ENCODE measurements at places on chromosomes 12 and 14. TPM values are rescaled to one million over a fixed set of nuclear protein-coding genes. Genes with fewer than 3 reads are reported as not detected.

DNA sequence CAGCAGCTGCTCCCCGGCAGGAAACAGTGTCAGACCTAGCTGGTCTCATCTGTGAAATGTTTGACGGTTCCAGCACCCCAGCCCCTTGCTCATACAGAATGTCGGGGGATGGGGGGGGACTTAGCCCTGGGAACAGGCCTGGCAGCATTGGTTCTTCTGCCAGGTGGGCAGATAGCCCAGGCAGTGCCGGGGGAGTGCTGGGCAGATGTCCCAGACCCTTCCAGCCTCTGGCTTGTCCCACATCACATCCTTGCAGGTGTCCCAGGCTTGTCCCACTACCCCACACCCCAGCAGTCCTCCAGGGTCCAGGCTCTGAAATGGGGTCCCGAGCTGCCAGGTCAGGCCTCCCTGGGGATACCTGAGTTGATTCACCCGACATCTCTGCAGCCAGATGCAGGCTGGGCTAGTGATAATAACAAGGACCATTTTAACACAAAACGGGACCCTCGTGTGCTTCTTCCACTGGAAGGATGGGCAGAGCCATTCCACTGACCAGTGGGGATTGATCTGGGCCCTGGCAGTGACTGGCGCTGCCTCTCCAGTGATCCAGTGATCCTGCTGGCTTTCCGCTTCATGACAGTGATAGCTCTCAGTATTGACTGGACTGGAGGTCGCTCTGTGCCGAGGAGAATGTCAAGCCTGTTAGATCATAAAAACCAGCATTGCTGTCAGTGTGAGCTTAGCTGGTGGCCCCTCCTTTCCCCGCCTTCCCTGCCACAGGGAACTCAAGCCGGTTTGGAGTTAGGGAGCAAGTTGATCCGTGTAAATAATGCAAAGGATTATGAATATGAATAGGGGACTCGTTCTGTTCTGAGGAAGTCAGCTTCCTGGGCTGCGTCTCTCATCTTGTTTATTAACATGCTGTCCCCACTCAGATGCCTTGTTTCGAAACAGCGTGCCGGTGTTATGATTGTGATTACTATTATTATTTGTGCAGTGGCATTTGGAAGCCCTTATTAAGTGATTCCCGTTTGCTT is 180.6 kb downstream of the AACS start:
- DNase-seq = peak; percentile 17

- DNase-seq = no peak
Measured at GRCh38 chr12:60263836-60264493, 668.1 kb downstream of the SLC16A7 start.

- DNase-seq = no peak
Measured at GRCh38 chr12:121751749-121752351, 39.3 kb downstream of the TMEM120B start.

DNA sequence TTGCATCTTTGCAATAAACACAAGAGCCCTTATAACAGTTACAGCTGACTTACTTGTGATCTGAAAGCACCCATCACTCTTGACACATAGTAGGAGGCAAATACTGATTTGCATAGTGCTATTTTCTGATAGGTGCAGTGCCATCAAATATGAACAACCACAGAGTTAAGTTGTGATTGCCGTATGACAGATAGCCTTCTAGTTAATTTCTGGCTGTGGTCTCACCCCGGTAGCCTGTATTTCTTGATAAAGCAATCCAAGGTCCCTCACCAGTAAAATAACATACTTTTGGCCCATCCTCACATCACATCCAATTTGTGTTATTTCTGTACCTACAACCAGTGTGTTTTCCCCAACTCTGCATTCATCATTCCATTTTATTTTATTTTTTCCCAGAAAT is 23.3 kb upstream of the STYK1 start:
- DNase-seq = no peak

- DNase-seq = no peak
Measured at GRCh38 chr12:104667139-104667538, 210.4 kb downstream of the CHST11 start.

DNA sequence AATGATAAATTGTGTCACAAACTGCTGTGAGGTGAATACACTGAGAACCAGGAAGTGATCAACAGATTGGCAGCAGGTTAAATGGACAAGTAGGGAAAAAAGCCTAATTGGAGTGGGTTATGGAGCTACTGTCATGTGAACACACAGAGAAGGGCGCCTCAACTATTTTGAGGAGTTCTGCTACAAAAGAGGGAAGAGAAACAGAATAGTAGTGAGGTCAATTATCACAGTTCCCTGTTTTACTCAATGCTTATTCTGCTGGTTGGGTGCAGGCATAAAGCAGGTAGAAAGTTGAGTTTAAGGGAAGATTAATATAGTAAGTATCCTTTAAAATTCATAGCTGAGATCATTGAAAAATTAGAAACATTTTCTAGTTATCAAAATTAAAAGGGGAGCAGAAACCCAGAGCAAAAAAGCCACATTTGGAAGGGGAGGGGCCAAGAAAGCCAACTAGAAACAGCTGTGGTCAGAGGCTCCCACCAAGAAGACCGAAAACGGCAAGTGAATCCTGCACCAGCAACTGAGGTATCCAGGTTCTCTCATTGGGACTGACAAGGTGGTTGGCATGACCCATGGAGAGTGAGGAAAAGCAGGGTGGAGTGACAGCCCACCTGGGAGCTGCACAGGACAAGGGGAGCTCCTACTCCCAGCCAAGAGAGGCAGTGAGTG is 105.7 kb downstream of the ZC3H14 start:
- DNase-seq = peak; percentile 4

GRCh38 chr14:21185491-21185890 is 29.6 kb upstream of the OR5AU1 start:
- no peak for DNase-seq

- DNase-seq = peak; percentile 33
Measured at GRCh38 chr12:122841544-122842321, 6.5 kb downstream of the HIP1R start.

- DNase-seq = no peak
Measured at GRCh38 chr14:100864206-100864605, 38.3 kb downstream of the MEG3 start.

- no peak for DNase-seq
Measured at GRCh38 chr12:101097829-101098580, 112.0 kb downstream of the SLC5A8 start.

GRCh38 chr14:53955671-53956426 is 776 bp downstream of the BMP4 start:
- DNase-seq = no peak

GRCh38 chr12:91432089-91432488 is 249.5 kb upstream of the DCN start:
- no peak for DNase-seq

DNA sequence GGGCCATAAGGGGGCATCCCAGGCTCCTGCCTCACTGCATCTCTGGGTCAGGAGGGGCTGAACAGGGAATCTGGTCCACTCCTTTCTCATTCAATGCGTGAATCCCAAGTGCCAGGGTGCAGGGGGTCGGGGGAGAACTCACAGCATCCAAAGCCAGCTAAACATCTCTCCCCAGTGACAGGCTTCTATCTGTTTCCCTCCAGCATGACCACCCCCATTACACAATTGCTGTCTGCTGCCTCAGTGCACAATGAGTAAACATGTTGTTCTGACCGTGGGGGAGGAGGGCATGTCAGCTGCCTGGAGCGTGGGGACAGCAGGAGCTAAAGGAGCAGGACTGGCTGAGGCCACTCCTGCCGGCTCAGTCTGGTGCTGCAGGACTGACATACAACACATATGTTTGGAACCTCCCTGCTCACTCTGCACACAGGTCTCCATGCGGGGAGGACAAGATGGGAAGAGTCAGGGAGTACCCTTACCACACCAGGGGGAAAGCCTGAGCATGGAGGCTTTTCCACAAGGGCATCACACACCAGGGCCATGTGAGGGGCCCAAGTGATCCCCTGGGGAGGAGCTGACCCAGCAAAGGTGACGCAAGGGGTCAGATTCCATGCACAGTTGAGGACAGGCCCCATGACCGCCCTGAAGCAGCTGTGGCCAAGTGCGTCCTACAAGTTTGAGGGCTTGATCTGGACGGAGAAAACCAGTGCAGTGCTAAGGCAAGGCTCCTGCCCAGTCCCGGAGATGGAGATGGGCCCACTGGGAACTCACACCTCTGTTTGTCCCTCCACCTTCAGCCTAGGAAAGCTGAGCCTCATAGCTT is 1.4 kb downstream of the TNS2 start:
- peak; percentile 59 for DNase-seq

DNA sequence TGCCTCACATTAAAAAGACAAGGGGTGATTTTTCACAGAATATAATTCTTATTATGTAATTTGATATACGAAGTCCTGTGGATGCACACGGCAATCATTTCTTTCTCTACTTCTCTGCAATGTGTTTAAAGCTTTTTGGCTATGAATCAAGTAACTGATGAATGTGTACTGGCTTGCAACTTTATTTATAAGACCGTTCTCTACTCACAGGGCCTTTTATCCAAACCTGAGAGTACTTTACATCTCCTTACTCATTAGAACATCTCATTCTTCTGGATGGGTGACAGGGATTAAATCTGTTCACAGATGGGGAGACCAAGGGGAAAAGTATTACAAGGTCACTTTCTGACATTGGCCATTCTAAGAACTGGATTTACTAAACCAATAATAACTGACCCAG is 215.8 kb upstream of the DIO2 start:
- no peak for DNase-seq

DNA sequence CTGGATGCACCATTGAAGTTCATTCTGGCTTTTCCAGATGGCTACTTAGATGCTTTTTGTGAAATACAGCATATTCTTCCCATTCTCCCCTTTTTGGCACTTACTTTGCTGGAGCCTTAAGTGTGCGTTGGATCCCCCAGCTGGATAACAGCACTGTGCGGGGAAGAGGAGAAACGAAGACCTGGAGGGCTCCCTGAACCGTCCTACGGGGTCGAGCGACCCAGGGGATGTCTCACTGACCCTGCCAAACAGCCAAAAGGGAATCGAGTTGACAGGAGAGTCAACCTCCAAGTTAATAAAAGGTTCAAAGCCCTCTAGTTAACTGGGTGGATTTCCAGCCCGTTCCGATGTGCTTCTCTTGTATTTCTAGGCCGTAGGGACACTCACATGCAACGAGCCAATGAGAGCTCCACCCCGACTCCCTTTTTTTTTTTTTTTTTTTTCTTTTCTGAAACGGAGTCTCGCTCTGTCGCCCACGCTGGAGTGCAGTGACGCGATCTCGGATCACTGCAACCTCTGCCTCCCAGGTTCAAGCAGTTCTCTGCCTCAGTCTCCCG is 1.0 kb upstream of the CAMKK2 start:
- peak; percentile 66 for DNase-seq

DNA sequence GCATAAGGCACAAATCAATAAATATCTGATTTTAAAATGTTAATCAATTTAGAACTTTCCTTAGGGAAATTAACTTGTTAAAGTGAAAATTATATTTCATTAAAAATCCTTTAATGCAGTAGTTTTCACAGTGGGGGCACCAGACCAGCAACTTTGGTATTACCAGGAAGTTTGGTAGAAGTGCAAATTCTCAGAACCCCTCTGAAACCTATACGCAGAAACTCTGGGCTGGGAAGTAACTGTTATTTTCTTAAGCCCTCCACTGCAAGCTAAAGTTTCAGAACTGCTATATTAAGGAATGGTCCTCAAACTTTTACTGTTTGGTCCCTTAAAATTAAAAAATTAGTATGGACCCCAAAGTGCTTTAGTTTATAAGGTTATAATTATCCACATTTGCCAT is 35.7 kb downstream of the GNPTAB start:
- no peak for DNase-seq

DNA sequence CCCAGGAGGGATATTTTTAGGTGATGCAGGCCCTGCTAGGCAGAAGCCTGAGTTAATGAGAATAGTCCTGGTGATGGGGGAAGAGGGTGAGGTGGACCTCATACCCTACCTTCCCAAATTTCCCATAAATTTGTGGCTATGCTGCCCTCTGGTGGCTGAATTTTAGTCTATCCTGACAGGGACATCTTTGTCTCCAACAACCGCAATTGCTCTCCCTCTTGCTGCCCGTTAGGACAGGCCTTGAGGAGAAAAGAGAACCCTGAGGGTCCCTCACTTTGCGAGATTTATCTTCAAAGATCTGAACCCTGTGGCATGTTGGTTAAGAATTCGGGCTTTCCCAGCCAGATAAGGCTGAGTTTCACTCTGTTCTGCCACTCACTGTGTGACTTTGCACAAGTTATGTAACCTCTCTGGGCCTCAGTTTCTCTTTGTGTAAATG is 9.8 kb upstream of the ZNF385A start:
- peak; percentile 67 for DNase-seq

DNA sequence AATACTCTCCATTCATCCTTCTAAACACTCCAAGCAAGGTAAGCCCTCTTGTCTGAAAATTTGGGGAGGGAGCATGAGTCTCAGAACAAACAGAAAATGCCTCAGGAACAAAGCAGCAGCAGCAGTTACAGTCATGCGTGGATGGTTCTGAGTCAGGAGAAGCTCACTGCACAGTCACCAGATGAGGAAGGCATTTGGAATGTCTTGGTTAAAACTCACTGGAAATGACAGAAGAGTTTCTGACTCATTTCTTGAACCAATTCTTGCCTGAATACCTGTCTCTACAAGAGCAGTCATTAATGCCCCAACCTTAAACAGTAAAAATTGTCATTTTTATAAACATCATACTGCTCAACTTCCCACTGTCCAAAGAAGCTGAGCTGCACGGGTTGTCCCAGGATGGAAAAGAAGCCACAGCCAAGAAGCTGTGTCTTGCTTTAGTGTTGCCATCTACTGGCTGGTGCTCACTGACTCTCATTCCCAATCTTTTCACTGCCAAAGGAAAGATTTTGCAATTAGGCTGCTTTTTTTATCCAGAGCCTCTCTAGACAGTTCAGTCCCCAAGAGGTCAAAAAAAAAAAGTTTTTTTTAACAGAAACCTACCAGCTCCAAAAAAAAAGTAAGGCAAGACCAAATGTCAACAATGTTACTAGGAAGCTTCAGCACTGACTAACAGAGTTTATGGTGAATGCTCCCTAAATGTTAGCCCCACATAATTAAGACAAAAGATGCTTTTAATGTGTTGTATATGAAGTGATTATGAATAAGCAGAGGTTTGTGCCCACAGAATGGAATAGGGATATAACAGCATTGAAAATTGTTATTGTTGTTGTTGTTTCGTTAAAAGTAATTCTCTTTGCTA is 40.4 kb downstream of the KICS2 start:
- DNase-seq = peak; percentile 60

DNA sequence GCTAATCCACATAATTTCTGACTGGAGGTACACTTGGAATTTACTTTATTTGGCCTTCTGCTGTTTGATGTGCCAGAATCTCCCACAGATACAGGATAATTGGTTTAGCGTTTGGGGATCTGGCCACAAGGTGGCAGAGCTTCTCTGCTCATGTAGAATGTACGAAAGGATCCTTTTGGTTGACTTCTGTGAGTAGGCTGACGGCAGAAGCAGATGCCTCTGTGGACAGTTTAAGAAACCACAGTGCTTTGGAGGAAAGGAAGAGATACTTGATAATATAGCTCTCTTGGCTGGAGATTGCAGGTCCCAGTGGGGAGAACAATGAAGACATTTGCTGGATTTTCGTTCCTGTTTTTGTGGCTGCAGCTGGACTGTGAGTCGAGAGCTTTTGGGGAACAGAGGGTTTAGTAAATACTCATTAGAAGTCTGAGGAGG is 75.3 kb upstream of the OR4E1 start:
- peak; percentile 42 for DNase-seq

Gene SERPINA5
- total RNA-seq = not detected

Gene AQP2
- not detected for total RNA-seq

Gene LRP6
- total RNA-seq = 7.7 TPM

Gene KRT83
- 0.07 TPM for total RNA-seq

Gene ASB8
- total RNA-seq = 11.0 TPM

Gene FKBP11
- total RNA-seq = 2.8 TPM

Gene RAPGEF3
- 9.0 TPM for total RNA-seq

Data from G401 (cell line).